PC-9 (cell line): ENCODE measurements at places on chromosomes 13 and 19.

DNA sequence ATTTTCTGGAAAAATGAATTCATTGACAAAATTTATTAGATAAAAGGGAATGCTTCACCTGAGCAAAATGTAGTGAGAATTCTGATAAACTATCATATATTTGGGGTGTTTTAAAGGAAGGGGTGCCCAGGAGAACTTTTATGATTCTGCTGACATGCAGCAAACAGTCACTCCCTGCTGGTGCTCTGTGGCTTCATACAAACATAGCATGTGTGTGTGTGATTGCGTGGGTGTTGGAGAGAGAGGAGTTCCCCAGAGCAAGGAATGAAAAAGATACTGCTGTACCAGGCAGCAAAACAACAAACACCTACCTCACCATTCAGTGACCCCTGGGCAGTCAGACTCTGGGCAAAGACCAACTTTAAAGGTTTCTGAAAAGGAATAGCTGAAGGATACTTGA is 546.7 kb downstream of the RFC3 start:
- H3K27me3 ChIP-seq = no peaks in the 10 kb centered on the region
- no peak overlapping the region for H3K27ac ChIP-seq
- peaks cover 13% of the 10 kb centered on the region for H3K4me1 ChIP-seq
- no peaks in the 10 kb centered on the region for H3K36me3 ChIP-seq

DNA sequence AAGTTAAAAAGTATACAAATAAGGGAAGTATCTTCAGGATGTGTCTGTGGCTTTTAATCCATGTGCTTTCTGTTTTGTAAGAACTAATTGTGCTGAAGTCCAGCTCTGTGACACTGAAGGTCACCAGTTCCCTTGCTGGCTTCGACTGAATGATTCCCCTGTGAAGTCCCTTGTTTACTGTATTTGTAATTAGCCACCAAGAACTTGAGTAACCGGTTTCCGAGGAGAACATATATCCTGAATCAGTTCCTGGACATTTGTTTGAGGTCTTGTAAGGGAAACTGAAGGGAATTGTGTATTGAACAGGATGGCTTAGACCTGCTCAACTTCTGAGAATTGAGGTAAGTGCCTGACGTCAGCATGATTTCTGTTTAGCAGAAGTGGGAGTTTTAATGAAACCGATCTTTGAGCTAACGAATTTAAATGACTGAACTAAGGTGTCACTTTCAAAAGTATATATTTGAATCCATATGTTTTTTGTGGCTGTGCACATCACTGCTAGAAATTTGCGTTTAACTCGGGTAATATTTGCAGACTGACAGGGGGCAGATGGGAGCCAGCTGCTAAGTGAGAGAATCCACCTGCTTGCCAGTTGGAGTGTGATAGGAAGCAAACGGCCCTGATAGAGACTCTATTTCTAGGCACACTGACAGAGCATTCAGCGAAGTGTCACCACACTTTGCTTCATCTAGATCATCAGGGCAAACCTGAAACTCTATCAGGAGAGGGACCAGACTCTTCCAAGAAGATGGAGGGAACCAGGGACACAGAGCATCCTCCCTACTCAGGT is 530.0 kb downstream of the RFC3 start:
- H3K27me3 ChIP-seq = no peaks in the 10 kb centered on the region
- H3K4me1 ChIP-seq = peaks cover 62% of the 10 kb centered on the region
- peak overlapping the region; percentile 30; the same call in 1 of the 2 replicates for H3K4me3 ChIP-seq

DNA sequence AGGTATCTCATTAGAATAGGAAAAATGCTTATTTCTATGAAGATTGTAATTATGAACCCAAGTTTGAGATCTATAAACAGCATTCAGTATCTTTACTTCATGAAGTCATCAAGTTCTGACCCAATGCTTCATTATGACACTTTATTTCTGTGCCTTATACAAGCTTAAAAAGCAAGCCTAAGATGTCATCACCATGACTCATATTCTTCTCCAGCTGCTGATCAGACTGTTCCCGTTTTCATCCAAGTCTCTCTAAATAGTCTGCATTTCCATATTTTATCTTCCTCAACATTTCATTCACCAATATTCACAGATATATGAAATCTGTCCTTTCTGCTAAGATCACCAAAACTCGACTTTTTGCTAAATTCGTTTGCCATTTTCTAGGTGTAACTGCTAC is 1247.2 kb upstream of the PRR20A start:
- no peak overlapping the region for H3K4me3 ChIP-seq
- no peak for DNase-seq
- no peaks in the 10 kb centered on the region for H3K27me3 ChIP-seq
- no peaks in the 10 kb centered on the region for H3K4me1 ChIP-seq
- no peaks in the 10 kb centered on the region for H3K36me3 ChIP-seq
- no peak overlapping the region for H3K27ac ChIP-seq

DNA sequence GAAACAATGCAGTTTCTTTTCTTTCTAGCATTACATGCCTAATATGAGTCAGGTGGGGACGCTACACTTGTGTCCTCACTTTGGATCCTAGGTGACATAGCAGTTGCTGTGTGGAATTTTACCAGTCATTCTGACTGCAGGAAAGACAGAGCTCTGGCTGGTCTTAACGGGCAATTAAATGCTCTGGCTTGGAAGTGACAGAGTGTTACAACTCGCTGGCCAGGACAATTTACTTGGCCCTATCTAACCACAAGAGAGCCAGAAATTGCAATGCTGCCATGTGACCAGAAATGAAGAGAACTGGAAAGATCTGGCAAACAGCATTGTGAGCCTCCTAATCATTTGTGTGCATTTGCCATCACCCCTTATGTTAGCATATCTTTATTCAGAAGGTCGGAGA is 351.1 kb downstream of the DCT start:
- no peak for DNase-seq
- no peak overlapping the region for H3K27ac ChIP-seq
- H3K4me3 ChIP-seq = no peak overlapping the region

DNA sequence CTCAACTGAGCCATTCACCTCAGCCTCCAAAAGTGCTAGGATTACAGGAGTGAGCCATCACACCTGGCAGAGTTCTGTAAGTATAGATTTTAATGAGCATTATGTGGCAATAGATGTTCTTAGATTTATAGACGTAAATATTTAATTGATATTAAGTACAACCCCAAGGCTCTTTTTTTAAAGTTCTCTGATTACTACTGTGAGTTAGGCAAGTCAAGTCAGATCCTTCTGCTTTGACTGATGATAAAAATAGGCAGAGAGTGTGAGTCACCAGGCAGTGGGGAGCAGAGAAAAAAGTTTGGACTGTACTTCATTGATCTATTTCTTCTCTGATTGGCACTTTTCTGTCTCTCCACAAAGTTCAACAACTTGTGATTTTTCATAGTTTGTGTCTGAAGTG is 1379.9 kb downstream of the UQCRFS1 start:
- no peak overlapping the region for H3K4me3 ChIP-seq
- no peaks in the 10 kb centered on the region for H3K36me3 ChIP-seq
- H3K27ac ChIP-seq = no peak overlapping the region
- H3K27me3 ChIP-seq = no peaks in the 10 kb centered on the region
- DNase-seq = no peak

- H3K4me3 ChIP-seq = no peak overlapping the region
- no peaks in the 10 kb centered on the region for H3K4me1 ChIP-seq
- no peaks in the 10 kb centered on the region for H3K36me3 ChIP-seq
- no peak for DNase-seq
Observed at GRCh38 chr19:2808129-2808941, 11.3 kb upstream of the ZNF554 start.

GRCh38 chr13:50543141-50543540 is 300.4 kb downstream of the DLEU7 start:
- H3K27me3 ChIP-seq = no peaks in the 10 kb centered on the region
- H3K36me3 ChIP-seq = no peaks in the 10 kb centered on the region
- H3K27ac ChIP-seq = no peak overlapping the region
- no peaks in the 10 kb centered on the region for H3K4me1 ChIP-seq
- no peak overlapping the region for H3K4me3 ChIP-seq

- H3K27me3 ChIP-seq = no peaks in the 10 kb centered on the region
- no peak for DNase-seq
- no peak overlapping the region for H3K4me3 ChIP-seq
- no peaks in the 10 kb centered on the region for H3K36me3 ChIP-seq
Observed at GRCh38 chr13:105448811-105449210, 1086.7 kb downstream of the EFNB2 start.

- no peaks in the 10 kb centered on the region for H3K4me1 ChIP-seq
- DNase-seq = no peak
- no peak overlapping the region for H3K27ac ChIP-seq
- H3K36me3 ChIP-seq = no peaks in the 10 kb centered on the region
- H3K27me3 ChIP-seq = no peaks in the 10 kb centered on the region
Observed at GRCh38 chr13:107329991-107330390, 762.1 kb upstream of the ARGLU1 start.

DNA sequence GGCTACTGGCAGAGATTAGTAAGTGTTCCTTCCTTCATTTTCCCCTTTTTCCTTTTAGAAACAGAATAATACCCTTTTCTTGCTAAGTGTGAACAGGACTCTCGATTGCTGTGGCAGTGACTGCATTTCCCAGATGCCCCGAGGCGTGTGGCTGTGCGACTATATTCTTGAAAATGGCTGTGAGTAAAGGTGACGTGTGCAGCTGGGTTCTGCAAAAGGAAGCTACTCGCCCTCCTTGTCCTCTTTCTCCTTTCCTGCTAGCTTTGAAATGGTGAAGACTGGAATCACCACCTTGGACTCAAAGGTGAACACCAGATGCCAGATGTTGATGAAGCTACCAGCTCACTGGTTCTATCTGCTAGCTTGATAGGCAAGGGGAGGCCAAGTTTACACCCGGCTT is 121.4 kb downstream of the MIPEP start:
- H3K4me3 ChIP-seq = no peak overlapping the region
- no peak for DNase-seq
- H3K36me3 ChIP-seq = no peaks in the 10 kb centered on the region
- no peak overlapping the region for H3K27ac ChIP-seq

DNA sequence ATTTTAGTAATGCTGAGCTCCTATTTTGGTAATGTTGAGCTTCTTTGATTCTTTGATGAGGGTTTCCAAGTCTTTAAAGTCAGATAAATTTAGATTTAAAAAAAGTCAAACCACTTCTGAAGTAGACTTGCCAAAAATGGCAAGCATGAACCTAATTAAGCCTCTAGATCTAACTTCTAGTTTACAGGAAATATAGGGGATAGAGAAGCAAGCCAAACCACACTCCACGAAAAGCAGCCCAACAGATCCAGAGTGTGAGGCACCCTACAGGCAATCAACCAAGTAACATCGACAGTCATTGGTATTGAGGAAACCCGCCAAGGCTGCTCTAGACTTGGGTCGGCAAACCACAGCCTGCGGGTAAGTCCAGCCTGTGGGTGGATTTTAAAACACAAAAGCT is 3.7 kb downstream of the GGACT start:
- H3K4me1 ChIP-seq = no peaks in the 10 kb centered on the region; the same call in 1 of the 2 replicates
- H3K27me3 ChIP-seq = no peaks in the 10 kb centered on the region
- H3K36me3 ChIP-seq = no peaks in the 10 kb centered on the region
- no peak overlapping the region for H3K27ac ChIP-seq
- DNase-seq = no peak
- no peak overlapping the region for H3K4me3 ChIP-seq

DNA sequence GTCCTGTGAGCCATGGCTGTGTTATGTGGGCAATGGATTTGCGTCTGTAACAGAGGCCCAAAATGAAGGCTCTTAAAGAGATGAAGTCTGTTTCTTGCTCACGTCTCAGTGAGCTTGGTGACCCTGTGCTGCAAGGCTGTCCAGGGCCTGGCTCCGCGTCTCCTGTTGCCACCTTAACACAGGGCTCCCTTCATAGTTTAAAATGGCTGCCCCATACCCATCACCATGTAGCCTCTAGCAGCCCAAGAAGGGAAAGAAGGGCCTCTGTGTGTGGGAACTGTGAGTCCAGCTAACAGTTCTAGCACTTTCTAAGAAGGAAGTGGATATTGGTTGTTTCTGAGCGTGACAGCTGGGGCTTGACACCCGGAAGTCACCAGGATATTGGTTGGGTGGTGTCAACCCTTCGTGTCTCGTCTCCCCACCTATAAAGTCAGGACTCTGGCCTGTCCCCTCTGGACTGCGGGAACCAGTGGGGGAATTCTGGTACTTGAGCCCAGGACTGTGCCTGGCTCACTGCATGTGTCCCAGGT is 20.9 kb downstream of the TMED1 start:
- no peak overlapping the region for H3K4me3 ChIP-seq
- H3K27ac ChIP-seq = no peak overlapping the region

DNA sequence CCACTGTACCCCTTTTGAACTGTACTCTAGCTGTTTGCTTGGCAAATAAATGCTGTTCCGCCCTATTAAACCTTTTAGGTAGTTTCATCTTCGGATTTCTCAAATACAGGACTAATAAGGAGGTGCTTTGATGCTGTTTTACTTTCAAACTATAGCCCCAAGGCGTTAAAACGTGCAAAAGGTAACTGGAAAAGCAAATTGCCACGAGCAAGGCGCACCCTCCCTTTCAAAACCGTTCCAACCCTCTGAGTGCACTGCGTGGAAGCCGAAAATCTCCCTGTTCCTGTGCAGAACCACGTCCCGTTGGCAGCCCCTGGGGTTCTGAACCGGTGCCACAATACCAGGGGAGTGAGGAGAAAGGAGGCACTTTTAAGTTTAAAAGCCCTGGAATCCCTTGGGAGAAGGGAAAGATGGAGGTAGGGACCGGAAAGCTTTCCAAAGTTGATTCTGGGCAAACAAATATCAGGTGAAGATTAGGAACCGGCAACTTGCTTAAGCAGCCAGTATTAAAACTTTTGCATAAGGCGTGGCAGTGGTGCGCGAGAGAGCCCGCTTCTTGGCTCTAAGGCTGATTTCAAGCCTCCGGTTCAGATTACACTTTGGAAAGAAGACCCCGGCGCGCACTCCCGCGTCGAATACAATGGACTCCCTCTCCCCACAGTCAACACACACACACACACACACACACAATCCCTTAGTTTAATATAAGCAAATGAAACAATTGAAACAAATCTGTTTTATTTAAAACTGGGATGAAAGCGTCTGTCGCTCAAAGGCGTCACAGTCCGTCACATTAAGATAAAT is 9.5 kb downstream of the POU4F1 start:
- H3K27ac ChIP-seq = no peak overlapping the region
- no peaks in the 10 kb centered on the region for H3K4me1 ChIP-seq
- no peak for DNase-seq
- H3K36me3 ChIP-seq = no peaks in the 10 kb centered on the region
- 0 out of 2 replicates have a peak, but pooled peaks cover 7% of the 10 kb centered on the region for H3K27me3 ChIP-seq

DNA sequence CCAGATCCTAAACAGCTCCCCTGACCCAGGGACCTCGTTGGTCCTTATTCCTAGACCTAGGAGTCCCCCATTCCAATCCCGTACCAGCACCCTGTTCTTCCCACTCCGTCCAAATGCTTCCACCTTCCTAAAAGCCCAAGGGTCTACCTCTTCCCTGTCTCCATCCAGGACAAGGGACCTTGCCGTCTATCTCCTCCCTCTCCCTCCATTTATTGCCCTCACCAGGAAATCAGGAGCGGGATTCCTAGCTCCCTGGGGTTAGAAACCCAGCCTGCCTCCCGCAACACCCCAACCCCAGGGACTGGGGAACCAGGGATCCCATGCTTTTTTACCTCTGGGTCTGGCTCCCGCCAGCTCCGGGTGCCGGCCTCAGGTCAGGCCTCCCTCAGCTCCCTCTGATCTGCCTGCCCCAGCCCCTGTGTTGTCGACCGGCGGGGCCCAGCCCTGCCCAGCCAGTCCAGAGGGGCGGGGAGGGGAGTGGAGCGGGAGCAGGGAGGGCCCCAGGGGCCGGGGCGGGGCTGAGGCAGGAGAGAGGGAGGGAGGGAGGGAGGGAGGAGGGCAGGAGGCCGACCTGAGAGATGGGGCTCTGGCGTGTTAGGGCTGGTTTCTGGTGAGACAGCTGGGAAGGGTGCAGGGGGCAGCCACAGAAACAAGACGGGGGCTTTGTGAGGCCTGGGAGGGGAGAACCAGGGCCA is at the start of gene B3GNT8:
Gene B3GNT8, minus strand, starts transcription at position 423 of the 695 bp plus-strand sequence. CDS start 596 bp downstream, outside the sequence.
- H3K27me3 ChIP-seq = no peaks in the 10 kb centered on the region
- H3K4me3 ChIP-seq = no peak within 1 kb of the TSS
- H3K4me1 ChIP-seq = no peaks in the 10 kb centered on the region
- no peak for DNase-seq
